ENCODE measurements at places on chromosomes 7 and 10.

- no peak for DNase-seq
These were observed 28.7 kb upstream of the RSBN1L start for GRCh38 chr7:77667459-77668086.

GRCh38 chr10:775245-776075 is 86.0 kb upstream of the DIP2C start:
- DNase-seq, result no peak

- DNase-seq, result no peak
These were observed 104.6 kb upstream of the CTBP2 start for GRCh38 chr10:125264757-125265578.

DNA sequence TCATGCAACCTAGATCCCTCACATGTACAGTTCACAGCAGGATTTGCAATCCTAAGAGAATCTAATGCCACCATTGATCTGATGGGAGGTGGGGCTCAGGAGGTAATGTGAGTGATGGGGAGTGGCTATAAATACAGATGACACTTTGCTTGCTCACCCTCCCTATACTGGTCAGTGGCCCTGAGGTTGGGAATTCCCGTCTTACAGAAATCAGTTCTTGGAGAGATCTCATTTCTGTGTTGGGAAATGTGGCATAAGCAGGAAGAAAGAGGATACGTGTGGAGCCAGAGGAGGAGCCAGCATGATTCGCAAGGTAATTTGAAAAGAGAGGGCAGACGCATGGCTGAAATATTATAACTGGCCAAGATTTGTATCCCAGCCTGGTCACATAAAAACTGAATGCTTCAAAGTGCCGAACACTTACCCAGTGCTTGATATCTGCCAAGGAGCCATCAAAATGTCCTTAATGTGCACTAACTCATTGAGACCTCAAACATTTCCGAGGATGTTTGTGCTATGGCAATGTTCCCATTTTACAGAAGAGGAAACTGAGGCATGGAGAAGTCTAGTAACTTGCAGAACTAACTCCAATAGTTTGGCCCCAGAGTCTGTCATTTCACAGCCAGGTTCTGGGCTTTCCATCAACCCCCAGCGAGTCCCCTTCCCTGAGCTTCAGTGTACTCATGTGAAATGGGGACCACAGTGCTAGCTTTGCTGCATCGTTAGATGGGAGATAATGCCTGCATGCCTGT is 5.5 kb upstream of the IKZF1 start:
- no peak for DNase-seq
